ENCODE measurements at places on chromosomes 5 and 9.

GRCh38 chr5:26245321-26245720 is 793.1 kb downstream of the CDH9 start:
- no peak for DNase-seq

DNA sequence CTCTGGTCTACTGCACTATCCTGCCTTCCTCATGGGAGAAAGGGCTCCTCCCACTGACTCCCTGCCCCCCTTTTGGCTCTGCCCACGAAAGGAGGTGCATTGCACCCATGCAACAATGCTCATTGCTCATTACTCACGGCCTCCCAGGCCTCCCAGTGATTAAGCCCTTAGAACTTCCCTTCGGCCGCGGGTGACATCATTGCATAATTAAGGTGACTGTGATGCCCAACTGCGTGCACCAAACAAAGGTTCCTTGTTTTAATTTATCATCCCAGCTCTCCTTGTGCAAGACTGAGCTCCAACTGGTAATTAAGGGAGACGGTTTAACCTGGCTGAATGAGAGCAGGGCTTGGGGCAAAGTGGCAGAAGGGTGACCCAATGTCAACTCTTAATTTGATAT is 180.4 kb downstream of the GAS1 start:
- no peak for DNase-seq

- no peak for DNase-seq
These were observed 149.5 kb downstream of the C9orf152 start for GRCh38 chr9:110058304-110058953.

GRCh38 chr5:124614105-124614504 is 132.3 kb downstream of the ZNF608 start:
- no peak for DNase-seq
